Stimulated activated CD8-positive, alpha-beta memory T cell treated with anti-CD3 and anti-CD28 coated beads, Interleukin-4, amount 100 ng/mL, for 1 hour (primary cell): ENCODE measurements at places on chromosomes 12 and 14.

DNA sequence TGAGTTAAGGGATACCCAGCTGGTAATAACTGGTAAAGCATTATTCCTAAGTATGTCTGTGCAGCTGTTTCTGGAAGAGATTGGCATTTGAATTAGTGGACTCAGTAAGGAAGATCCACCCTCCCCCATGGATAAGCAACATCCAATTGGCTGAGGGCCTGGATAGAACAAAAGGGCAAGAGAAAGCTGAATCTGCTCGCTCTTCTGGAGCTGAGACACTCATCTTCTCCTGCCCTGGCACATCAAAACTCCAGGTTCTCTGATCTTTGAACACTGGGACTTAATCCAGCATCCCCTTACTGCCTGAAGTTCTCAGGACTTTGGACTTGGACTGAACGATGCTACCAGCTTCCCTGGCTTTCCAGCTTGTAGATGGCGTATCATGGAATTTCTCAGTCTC lies 63.1 kb upstream of the CNOT2 start:
- no peak for DNase-seq

- DNase-seq: no peak
These were observed 15.1 kb downstream of the BMAL2 start for GRCh38 chr12:27347779-27348178.

DNA sequence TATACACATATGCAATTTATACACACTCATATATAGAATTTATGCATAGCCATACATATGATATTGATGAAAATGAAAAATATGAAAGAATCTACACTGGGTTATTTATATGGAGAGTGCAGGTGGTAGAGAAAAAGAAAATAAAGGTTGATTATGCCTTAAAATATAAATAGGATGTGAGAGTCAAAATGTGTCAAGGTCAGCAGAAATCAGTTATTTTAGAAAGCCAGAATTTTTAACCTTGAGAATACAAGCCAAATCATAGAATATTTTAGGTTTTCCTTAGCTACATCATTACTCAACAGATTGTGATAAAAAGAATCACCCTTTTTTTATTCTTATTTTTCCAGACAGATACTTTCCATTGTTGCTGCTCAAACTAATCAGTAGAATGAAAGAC lies 146.2 kb downstream of the SLC6A15 start:
- DNase-seq: no peak

- DNase-seq: no peak
These were observed 19.2 kb upstream of the PPP2R5E start for GRCh38 chr14:63562405-63562804.

- no peak for DNase-seq
These were observed 55.6 kb downstream of the NT5DC3 start for GRCh38 chr12:103785243-103786031.

GRCh38 chr12:123398177-123398549 lies 14.2 kb downstream of the KMT5A start:
- DNase-seq: no peak

DNA sequence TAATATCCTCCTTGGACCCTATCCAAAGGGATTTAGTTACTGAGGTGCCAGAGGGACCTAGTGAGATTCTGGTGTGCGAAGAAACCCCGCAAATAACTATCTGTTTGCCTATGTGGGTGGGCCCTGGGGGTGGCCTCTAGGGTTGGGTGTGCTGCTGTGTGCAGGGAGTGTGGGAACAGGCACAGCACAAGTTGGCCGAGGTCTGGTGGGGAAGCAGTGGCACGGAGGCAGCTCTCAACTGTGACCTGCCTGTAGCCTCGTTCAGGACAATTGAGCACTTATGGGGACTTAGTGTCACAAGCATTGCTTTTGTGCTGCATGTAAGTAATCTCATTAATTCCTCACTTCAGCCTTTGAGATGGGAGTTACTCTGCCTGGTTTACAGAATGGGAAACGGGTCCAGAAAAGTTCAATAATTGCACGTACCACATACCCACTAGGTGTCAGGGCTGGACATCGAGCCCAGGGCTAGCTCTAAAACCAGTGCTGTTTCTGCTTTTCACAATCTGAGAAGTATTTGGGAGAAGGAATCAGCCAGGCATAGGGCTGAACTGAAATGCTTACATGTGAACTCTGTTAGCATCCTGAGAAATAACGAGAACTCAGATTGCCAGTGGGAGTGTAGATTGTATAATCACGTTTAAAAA lies 58.8 kb downstream of the TECPR2 start:
- no peak for DNase-seq

- DNase-seq: no peak
These were observed 895 bp downstream of the SLC7A8 start for GRCh38 chr14:23182372-23183157.

DNA sequence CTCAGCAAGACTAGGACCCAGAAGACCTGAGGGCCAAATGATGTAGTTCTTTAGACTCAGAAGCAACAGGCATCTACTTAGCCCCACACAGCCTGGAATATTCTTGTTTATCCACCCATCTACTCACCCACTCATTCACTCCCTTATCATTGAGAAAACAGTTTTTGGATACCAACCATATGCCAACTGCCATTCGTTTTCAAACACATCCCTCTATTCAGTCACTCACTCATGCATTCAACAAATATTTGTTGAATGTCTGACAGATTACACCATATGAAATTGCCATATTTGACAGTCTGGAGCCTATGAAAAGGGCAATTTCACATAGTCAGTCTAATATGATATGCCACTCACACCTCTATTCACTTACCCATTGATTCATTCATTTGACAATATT lies 103.2 kb downstream of the NT5DC3 start:
- DNase-seq: no peak

DNA sequence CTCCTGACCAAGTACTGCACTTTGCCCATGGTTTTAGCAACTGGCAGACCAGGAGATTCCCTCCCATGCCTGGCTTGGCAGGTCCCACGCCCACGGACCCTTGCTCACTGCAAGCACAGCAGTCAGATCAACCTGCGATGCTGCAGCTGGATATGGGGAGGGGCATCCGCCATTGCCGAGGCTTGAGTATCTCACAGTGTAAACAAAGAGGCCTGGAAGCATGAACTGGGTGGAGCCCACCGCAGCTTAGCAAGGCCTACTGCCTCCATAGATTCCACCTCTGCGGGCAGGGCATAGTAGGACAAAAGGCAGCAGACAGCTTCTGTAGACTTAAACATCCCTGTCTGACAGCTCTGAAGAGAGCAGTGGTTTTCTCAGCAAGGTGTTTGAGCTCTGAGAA lies 479.8 kb downstream of the FUT8 start:
- no peak for DNase-seq

DNA sequence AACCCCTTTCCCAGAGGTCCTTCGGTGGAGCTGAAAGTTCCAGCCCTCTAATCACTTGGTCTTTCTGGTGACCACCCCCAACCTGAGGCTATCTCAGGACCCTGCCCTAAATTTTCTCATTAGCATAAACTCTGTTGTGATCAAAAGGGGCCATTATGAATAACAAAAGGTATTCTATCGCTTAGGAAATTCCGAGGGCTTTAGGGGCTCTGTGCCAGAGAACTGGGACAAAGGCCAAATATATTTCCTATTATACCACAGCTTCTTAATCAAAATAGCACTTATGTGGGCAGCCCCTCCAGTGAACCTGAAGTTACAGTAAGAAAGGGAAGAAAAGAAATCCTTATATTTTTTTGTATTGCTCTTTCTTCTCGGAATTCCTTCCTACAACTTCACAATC lies 125.3 kb upstream of the NPAS3 start:
- no peak for DNase-seq

DNA sequence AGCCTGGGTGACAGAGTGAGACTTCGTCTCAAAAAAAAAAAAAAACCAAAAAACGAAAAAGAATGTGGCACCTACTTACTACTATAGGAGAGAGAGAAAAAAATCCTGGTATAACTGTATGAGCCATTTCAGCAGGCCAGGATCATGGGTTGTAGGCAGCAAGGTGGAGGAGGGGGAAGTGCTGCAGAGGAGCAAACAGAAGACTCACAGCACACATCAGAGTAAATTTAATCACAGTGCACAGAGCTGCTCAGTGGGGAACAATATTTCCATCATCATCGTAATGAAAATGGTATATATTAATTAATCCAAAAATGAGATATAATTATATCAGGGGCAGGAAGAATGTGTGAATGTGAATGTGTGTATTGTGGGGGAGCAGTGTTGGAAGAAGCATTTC lies 175.8 kb downstream of the SLC2A13 start:
- no peak for DNase-seq

GRCh38 chr14:25046301-25046943 lies 3.5 kb downstream of the STXBP6 start:
- DNase-seq: no peak

DNA sequence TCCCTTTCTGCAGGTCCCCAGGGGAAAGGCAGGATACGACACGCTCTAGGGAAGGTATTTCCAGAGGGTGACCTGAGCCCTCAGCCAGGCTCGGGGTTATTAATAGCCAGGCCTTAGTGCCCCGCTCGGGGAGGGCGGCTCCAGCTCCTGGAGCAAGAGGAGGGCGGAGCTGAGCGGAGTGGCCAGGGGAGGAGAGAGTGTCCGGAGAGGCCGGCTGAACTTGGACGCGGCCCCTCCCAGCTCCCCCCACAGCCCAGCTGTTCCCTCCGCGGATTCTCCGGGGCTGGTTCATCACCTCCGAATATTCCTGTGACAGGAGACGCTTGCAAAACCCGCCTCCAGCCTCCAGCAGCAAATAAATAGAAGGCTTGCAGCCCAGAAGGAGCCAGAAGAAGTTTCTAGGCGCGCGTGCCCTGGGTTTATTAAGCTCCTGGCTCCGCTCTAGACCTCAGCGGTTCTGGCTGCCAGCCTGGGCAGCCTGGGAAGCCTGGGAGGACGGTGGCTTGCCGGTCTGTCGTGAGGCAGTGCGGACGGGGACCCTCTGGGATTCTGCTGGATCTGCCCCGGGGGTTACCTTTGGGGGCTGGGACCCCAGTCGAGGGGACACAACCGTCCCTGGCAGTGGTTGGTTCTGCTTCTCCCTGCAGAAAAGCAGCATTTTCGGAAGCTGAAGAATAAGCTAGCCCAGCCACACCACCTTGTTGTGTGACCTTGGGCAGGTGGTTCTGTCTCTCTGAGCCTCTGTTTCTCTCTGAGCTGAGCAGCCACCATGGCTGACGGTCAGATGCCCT lies at the start of gene HSPB8:
TSS of gene HSPB8 (plus strand) at position 388 of the 791 bp plus-strand sequence. CDS start at position 770, 382 bp downstream.
- no peak for DNase-seq

DNA sequence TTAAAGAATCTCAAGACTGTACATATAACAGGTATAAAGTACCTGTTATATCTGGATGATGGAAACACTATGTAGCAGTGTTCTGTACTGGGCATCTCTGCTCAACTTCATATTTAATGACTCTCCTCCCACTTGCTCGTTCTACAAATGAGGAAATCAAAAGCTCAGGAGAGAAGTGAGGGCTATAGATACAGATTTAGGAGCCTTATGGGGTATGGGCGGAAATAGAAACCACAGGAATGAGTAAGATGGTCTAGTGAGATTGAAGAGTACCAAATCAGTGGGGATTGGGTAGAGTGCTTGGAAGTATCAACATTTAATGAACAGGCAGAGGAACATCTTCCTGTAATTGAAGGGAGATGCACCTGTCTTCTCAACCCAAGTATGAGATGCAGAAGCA lies 23.8 kb upstream of the POLR3B start:
- no peak for DNase-seq

GRCh38 chr14:24325963-24326362 lies 8.9 kb downstream of the ADCY4 start:
- DNase-seq: no peak
